Spinal cord (tissue), 10 donors: ENCODE measurements at places on chromosomes 2 and 18.

DNA sequence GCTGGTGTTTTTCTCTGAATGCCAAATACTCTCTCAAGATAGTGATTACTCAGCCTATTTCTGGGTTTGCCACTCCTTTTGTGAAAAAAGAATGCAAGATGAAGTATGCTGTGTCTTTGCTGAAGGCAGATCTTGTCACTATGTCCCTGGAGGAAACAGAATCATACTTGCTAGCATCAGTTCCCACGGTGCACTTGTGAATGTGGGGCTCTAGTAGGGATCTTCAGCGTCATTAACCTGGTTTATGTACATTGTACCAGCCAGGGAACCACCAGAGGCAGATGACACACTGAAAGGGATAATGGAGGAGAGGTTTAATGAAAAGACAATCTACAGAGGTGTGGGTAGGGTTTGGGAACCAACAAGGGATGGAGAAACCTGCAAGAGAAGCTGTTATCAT is 131.0 kb upstream of the CXCR4 start:
- no peaks in the 10 kb centered on the region for H3K27me3 ChIP-seq
- no peaks in the 10 kb centered on the region for H3K36me3 ChIP-seq
- no peak overlapping the region for H3K27ac ChIP-seq
- H3K4me1 ChIP-seq, result peaks cover 24% of the 10 kb centered on the region
- H3K4me3 ChIP-seq, result no peak overlapping the region
- no peak for DNase-seq

- no peaks in the 10 kb centered on the region for H3K36me3 ChIP-seq
- no peaks in the 10 kb centered on the region for H3K4me1 ChIP-seq
- no peak overlapping the region for H3K27ac ChIP-seq
- no peak for DNase-seq
Observed at GRCh38 chr2:175732531-175732930, 269.5 kb downstream of the LNPK start.

- H3K27ac ChIP-seq, result no peak overlapping the region
- no peak for DNase-seq
- no peaks in the 10 kb centered on the region for H3K36me3 ChIP-seq
- H3K4me1 ChIP-seq, result peaks cover 4% of the 10 kb centered on the region
Observed at GRCh38 chr18:58831606-58832005, 33.1 kb upstream of the ZNF532 start.

DNA sequence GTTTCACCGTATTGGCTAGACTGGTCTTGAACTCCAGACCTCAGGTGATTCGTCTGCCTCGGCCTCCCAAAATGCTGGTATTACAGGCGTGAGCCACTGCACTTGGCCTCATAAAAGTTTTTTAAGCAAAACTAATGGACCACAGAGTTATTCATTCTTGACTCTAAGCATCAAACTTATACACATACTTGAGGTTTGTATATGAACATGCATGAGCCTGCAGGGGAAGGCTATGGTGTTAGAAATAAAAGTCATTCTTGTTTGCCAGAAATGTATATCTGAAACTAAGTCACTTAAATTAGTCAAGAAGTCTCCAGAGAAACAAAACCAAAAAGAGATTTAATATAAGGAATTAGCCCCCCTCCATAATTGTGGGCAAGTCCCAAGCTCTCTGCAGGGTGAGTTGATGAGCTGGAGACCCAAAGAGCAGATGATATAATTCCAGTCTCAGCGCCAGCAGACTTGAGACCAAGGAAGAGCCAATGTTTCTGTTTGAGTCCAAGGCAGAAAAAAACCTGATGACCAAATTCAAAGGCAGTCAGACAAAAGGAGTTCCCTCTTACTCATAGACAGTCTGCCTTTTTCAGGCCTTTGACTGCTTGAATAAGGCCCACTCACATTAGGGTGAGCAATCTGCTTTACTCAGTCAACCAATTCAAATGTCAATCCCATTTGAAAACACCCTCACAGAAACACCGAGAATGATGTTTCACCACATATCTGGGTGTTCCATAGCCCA is 69.0 kb upstream of the DSG1 start:
- H3K36me3 ChIP-seq, result no peaks in the 10 kb centered on the region
- H3K4me1 ChIP-seq, result peaks cover 2% of the 10 kb centered on the region
- H3K27me3 ChIP-seq, result no peaks in the 10 kb centered on the region
